Bronchus fibroblast of lung (primary cell): ENCODE measurements at places on chromosomes 13 and 19. TPM values are rescaled to one million over a fixed set of nuclear protein-coding genes. Genes with fewer than 3 reads are reported as not detected.

The KCTD15 gene
- 40.9 and 47.9 TPM in 2 replicates for total RNA-seq

The RFPL4AL1 gene
- total RNA-seq, result not detected in 2 replicates

The IL17D gene
- total RNA-seq, result 0.89 and 1.0 TPM in 2 replicates

The FSD1 gene
- total RNA-seq, result 24.4 and 28.6 TPM in 2 replicates

The CDX2 gene
- total RNA-seq, result not detected in 2 replicates

The IGFL3 gene
- not detected in 2 replicates for total RNA-seq

The ZNF701 gene
- 4.0 and 5.2 TPM in 2 replicates for total RNA-seq

The TSKS gene
- total RNA-seq, result not detected in 2 replicates

The PLEKHF1 gene
- 18.7 and 19.3 TPM in 2 replicates for total RNA-seq

The GPR180 gene
- total RNA-seq, result 6.4 and 6.9 TPM in 2 replicates

The PSG6 gene
- not detected in 2 replicates for total RNA-seq

The GAPDHS gene
- not detected in 2 replicates for total RNA-seq

The PPM1N gene
- 0.84 and 0.89 TPM in 2 replicates for total RNA-seq

The GNG7 gene
- total RNA-seq, result under 0.01 and 0.15 TPM in 2 replicates

The SYCN gene
- not detected in 2 replicates for total RNA-seq

The WDR88 gene
- total RNA-seq, result not detected in 2 replicates

The LILRB4 gene
- not detected in 2 replicates for total RNA-seq

The APBA3 gene
- total RNA-seq, result 19.2 and 19.8 TPM in 2 replicates
